ENCODE measurements at places on chromosomes 7 and 10. TPM values are rescaled to one million over a fixed set of nuclear protein-coding genes. Genes with fewer than 3 reads are reported as not detected.

The SKIDA1 gene
- 0.58 TPM for total RNA-seq

The OR2A42 gene
- not detected for total RNA-seq

The CPA4 gene
- 24.3 TPM for total RNA-seq

The SEMA3A gene
- total RNA-seq: 81.9 TPM

The ZWINT gene
- total RNA-seq: 98.7 TPM

The PLAC9 gene
- 12.8 TPM for total RNA-seq

The NEUROD6 gene
- not detected for total RNA-seq

The CXCL12 gene
- 75.3 TPM for total RNA-seq

The C10orf62 gene
- total RNA-seq: 0.19 TPM

The GPR146 gene
- 9.0 TPM for total RNA-seq

The SDK1 gene
- 0.19 TPM for total RNA-seq

The SLC13A4 gene
- under 0.01 TPM for total RNA-seq

The CFTR gene
- total RNA-seq: under 0.01 TPM

The OR6V1 gene
- not detected for total RNA-seq

The MAGI2 gene
- total RNA-seq: 3.3 TPM

The GBX1 gene
- total RNA-seq: not detected

The TWIST1 gene
- 39.5 TPM for total RNA-seq

The EGFR gene
- 47.2 TPM for total RNA-seq

The TMEM243 gene
- total RNA-seq: 37.2 TPM

The GJD4 gene
- total RNA-seq: not detected

The MNX1 gene
- not detected for total RNA-seq

The CHAT gene
- not detected for total RNA-seq

The DYDC2 gene
- total RNA-seq: not detected

The TSPAN15 gene
- total RNA-seq: 1.7 TPM

The CHRM2 gene
- under 0.01 TPM for total RNA-seq

The IMMP2L gene
- total RNA-seq: 5.9 TPM

Data from regular cardiac myocyte (primary cell).